ENCODE measurements at places on chromosomes 2 and 18. TPM values are rescaled to one million over a fixed set of nuclear protein-coding genes. Genes with fewer than 3 reads are reported as not detected.

Gene BOK
- 16.0 TPM for total RNA-seq

Gene GKN2
- total RNA-seq: not detected

Gene KLF11
- total RNA-seq: 18.8 TPM

Gene SH3BP4
- 29.9 TPM for total RNA-seq

Gene TMEM18
- total RNA-seq: 15.5 TPM

- DNase-seq: no peak
Measured at GRCh38 chr2:46803911-46804670, 111.5 kb downstream of the MCFD2 start.

DNA sequence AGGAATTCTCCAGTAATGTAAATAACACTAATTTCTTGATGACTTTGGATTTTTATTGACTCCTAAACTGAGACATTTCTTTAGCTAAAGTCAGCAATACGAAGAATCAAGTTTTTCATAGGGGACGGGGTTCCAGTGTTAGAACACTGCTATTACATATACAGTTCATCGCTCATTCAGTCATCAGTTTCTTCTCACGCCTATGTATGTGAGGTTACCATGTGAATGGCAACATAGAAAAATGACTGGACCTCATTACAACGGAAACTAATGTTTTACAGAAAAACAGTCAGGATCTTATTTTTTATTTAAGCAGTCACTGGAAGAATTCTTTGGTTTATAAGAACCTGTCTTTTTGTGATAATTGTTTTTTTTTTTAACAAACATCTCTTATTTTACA, 56.4 kb downstream of the THADA start:
- no peak for DNase-seq

DNA sequence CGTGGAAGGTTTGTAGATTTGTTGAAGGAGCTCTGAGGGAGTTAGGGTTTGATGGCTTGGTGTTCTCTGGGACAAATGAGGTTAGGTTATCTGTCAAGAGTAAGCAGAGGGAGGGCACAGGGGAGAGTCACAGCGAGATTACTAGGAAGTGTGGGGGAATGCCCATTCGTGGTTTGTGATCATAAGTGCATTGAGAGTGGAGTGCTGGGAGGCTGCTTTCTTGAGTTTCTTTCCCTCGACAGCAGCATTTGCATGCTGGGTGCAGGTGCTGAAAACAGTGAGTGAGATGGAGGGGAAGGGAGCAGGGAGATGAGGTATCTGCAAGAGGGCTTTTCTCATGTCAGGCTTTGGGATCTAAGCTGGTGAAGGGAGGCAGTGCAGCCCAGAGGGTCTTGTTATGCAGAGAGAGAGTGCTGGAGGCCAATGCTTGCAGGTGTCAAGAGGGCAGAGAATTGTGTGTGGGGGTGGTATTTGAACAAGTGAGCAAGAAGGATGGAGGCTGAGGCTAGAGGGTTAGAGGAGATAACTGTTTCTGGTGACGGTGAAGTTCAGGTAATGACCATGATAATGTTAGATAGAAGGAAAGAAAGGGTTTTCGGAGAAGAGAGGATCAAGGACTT, 8.8 kb downstream of the RALB start:
- DNase-seq: no peak

GRCh38 chr2:239012936-239013677, 165.2 kb downstream of the TWIST2 start:
- DNase-seq: no peak

DNA sequence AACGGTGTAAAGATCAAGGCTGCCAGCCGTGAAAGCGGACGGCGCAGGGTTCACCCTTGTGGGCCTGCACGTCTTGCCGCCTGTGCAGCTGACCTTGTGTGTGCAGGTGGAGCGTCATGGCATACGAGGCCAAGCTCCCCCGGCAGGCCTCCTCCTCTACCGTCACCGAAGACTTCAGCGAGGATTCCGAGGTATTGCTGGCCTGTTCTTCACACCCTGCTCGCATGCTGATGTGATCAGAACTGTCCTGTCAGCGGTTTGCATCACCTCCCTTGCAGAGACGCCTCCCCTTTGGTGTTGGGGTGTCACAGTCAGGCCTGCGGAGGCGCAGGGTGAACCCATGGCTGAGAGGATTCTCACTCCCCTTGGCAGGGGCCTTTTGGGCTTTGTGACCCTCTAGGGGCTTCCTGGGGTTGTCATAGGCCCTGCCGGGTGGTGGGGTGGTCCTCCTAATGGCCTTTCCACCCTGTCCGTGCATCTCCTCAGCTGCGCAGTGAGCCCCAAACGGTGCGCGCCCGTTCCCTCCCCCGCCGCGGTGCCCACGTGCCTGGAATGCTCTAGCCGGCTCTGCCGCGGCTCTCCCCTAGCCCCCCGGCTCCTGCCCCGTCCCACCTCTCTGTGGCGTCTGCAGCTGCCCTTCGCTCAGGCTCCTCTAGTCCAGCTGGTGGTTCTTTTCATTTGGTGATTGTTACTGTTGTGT, 92.5 kb downstream of the DGKD start:
- no peak for DNase-seq

- no peak for DNase-seq
Measured at GRCh38 chr2:227374158-227374557, 4.9 kb downstream of the TM4SF20 start.

DNA sequence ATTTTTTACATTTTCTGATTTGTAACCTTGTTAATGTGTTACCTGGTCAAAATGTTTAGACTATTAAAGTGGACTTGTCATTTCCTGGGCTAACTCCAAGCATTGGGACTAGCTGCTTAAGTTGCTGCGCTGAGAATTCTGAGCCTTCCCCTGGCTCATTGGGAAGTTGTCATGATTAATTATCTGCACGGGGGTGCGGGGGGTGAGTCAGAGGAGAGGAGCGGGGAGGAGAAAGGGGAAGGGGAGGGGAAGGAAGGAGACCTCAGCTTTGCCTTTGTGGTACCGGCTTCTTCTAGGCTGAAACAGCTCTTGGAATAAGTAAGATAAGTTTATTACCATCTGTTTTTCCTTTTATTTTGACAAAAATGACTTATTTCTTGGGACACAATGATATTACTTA, 52.9 kb upstream of the APCDD1 start:
- DNase-seq: no peak

GRCh38 chr2:25582077-25582830, 91.1 kb downstream of the DTNB start:
- DNase-seq: no peak

- no peak for DNase-seq
Measured at GRCh38 chr2:9779596-9780264, 63.5 kb upstream of the TAF1B start.

- no peak for DNase-seq
Measured at GRCh38 chr2:150653351-150653750, 165.9 kb upstream of the RND3 start.

DNA sequence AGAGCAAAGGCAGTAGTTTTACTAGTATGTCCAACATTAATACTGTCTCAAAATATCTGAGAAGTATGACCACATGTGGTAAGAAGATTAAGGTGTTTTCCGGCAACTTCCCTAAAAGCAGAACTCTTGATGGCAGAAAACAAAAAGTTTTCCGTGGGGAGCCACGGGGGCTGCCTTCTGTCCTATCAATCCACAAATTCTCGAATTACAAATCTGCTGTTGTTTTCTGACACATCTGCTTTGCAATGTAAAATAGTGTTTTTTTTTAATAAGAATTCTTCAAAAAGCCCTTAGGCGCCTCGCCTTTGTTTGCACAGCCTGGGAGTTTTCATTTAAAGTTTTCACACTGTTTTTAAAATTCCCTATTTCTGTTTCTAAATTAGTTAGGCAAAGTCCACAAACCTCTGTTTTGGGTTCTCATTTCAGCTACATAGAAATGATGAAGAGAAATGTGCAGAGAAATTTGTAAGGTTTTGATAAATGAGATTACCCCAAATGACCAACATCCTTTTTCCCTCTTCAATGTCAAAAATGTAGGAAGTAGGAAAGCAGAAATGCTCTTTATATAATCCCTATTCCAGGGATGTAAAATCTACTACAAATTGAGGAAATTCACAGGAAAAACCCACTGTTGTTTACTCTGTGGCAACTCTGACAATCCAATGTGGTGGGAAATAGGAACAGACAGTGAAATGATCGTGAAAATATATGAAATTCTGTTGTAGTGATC, 385.8 kb downstream of the ZEB2 start:
- no peak for DNase-seq

- no peak for DNase-seq
Measured at GRCh38 chr18:54052732-54053429, 171.6 kb downstream of the MBD2 start.

- DNase-seq: no peak
Measured at GRCh38 chr2:30332791-30333453, 101.6 kb downstream of the LBH start.

DNA sequence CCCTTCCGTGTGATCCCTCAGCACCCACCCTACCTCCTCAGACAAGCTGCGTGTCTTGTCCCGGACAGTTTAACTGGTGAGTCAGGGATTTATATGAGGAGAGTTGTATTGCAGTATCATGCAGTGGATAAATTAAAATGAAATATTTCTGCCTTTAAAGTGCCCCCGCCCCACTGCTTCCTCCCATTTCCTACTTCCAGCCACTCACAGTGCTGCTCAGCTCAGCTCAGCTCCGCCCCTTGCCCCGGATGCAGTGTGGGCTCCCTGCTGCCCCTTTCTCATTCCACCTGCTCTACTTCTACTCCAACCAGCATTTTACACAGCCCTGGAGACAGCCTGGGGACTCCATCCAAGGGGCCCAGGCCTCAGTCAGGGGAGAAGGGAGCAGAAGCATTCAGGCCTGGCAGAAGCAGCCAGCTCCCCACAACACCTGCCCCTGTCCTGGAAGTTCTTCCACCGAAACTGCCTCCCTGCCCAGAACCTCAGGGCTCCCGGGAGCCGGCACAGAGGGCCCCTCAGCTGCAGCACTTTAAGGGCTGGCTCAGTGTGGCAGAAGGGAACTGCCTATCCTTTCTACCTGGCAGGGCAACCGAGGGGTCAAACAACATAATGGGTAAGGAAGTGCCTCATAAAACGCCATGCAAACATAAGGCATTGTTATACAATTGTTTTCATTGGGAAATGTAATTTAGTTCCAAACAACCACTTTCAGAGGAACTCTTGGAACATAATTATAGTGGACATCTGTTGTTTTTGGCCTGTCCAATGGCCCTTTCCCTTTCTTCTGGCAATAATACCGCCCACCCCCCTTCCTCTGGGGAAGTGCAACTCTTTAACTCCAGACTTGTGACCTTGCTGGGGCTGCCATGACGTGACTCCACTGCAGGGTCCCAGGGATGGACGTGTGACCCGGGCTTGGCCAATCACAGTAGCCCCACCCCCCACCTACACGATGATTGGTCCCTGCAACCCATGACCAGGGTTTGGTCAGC, 102.3 kb downstream of the LIPG start:
- DNase-seq: no peak

DNA sequence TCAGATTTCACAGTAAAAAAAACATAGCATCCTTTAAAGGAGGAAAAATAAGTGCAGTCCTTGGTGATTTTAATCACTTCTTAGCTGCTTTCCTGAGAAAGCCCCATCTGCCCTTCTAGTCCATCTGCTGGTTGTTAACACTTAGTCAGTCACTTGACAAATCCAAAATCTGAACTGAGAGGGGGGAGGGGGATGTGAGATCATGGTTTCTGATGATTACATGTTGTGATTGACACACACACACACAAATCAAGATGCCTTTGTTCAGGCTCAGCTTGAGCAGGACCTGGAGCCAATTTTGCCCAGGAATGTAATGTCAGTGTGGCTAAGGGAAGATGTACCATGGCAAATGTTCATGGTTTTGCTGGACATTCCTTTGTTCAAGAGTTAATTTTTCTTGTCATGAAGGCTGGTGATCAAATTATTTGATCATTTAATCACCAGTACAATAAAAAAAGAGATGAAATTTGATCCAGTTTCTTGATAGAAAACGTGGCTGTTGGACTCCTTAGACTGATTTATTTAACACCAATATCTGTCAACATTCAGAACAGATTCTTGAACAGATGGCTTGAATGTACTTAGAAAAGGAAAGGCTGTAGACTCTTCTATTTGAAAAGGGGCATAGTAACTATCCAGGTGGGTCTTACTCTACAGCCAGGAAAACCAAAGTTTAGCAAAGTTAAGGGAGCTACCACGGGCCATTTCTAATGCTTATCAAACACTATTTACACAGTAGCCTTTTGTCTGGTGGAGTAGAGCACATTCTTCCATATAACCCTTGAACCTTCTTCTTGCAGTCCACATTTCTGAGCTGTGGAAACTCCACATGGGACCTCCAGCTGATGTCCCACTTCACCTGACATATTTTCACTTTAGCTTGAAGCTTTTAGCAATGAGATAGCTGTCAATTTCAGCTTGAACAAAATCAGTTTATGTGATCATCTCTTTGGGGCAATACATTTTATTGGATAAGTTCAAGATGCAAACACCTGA, 408.7 kb downstream of the PIK3C3 start:
- no peak for DNase-seq

- no peak for DNase-seq
Measured at GRCh38 chr18:8809514-8809913, 104.2 kb downstream of the MTCL1 start.

DNA sequence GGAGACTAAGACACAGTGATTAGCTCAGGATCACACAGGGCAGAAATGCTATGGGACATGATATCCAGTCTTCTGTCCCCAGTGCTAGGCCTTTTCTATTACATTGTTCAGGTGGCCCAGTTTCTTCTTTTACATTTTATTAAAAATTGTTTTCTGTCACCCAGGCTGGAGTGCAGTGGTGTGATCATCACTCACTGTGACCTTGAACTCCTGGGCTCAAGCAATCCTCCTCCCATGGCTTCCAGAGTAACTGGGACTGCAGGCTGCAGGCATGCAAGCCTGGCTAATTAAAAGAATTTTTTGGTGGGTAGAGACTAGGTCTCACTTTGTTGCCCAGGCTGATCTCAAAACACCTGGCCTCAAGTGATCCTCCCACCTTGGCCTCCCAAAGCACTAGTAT, 15.4 kb downstream of the PDK1 start:
- no peak for DNase-seq

DNA sequence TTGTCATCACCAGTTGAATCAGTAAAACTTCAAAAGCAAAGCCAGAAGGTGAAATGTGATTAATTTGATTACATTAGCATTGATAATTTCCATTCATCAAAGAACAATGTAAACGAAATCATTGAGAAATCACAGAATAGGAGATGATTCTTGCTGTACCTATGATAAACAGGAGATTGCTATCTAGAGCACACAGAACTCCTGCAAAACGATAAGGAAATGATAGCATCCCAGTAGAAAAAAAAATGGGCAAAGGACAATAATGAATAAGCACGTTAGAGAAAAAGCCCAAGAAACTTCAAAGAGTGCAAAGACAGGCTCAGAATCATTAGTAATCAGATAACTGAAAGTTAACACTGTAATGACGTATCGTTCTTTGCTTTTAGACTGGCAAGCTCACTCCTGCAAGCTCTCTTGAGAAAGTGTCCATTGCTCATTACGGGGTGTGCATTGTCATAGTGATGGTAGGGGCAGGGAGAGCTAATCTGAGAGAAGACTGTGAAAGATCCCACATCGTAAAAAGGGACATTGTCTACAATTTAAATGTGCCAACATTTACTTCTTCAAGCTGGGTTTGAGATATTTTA, 143.6 kb downstream of the SPP2 start:
- DNase-seq: no peak

GRCh38 chr2:226721541-226721940, 78.1 kb downstream of the IRS1 start:
- no peak for DNase-seq
